Karpas-422 (cell line): ENCODE measurements at places on chromosomes 1 and 21. TPM values are rescaled to one million over a fixed set of nuclear protein-coding genes. Genes with fewer than 3 reads are reported as not detected.
A peak's percentile ranks its signal among the peaks of the same experiment; 100 is the strongest.

The ITSN1 gene
- total RNA-seq: 2.3 TPM in 2 replicates

The LCK gene
- 12.0 and 26.1 TPM in 2 replicates for total RNA-seq

DNA sequence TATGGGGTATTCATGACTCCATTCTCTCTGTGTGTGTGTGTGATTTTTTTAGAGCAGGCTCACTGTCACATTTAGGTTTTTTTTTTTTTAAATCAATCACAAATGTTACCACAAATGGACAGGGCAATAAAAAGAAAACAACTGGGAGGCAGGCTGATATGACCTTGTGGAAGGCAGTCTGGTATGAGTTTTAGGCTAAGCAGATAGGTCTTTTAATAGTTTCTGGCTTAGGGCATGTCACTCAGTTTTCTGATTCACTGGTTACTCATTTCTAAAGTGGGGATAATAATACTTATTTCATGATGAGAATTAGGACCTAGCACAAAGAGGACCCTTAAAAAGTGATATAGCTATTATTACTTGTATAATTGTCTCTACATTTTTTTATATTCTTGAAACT is 278.9 kb downstream of the RYR2 start:
- DNase-seq: no peak

DNA sequence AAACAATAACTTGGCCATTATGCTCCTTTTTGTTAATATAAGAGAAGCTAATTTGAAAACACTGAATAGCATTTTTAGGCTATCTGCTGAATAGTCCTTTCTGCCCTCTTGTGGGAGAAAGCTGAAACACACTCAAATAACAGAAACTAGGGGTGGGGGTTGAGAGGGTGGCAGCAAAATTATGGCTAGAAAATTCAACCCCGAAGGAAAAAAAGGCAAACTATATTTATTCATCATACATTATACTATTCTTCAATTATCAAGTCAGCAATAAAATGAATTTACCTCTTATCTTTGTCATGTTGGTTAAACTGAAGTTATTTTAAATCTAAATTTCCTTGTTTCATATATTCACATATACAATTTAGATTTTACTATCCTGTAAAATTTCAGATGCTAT is 255.9 kb downstream of the FAF1 start:
- peak; percentile 85 for DNase-seq

GRCh38 chr1:76075188-76075489 is 593 bp downstream of the ST6GALNAC3 start:
- no peak for DNase-seq

- DNase-seq: peak; percentile 36
Observed at GRCh38 chr1:7781501-7781900, 2.6 kb upstream of the PER3 start.

DNA sequence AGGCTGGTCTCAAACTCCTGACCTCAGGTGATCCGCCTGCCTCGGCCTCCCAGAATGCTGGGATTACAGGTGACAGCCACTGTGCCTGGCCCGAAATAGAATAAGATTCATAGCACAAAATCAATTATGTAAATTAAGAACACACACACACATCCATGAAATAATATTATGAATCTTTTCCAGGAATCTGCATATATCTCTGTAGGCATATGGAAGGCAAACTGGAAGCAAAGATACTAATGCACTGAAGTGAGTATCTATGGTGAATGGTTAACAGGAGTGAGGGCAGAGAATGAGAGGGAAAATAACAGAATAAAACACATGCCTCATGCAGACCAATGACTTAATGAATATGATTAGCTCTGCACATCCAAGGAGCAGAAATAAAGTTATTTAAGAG is 61.6 kb upstream of the ATP2B4 start:
- DNase-seq: no peak

- no peak for DNase-seq
Observed at GRCh38 chr1:33146003-33146402, 35.8 kb downstream of the TRIM62 start.
